ENCODE measurements at places on chromosomes 2 and 18.

GRCh38 chr2:56326346-56326741 is 142.6 kb downstream of the CCDC85A start:
- DNase-seq, result no peak

- DNase-seq, result no peak
These were observed 299.2 kb upstream of the RBMS1 start for GRCh38 chr2:160792837-160793236.

DNA sequence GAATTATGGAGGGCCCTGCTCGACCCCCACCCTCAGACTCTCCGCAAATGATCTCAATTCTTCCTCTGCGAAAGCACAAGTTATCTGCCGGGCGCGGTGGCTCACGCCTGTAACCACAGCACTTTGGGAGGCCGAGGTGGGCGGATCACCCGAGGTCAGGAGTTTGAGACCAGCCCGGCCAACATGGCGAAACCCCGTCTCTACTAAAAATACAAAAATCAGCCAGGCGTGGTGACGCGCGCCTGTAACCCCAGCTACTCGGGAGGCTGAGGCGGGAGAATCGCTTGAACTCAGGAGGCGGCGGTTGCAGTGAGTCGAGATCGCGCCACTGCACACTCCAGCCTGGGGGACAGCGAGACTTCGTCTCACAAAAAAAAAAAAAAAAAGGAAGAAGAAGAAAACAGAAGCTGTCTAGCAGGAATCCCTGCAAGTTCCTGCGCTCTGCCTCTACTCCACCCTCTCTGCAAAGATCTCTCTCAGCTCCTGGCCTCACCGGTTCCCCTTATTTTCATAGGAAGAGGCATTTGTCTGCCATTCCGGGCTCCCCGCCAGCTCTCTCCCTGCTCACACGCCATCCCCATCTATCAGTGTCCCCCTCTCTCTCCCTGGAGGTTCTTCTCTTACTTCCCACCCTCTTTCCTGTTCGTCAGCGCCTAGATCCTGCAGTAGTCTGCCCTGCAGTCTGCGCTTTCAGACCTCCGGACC is 13.5 kb upstream of the COLEC12 start:
- no peak for DNase-seq

- no peak for DNase-seq
These were observed 67.2 kb downstream of the POLR1A start for GRCh38 chr2:86038291-86039081.

DNA sequence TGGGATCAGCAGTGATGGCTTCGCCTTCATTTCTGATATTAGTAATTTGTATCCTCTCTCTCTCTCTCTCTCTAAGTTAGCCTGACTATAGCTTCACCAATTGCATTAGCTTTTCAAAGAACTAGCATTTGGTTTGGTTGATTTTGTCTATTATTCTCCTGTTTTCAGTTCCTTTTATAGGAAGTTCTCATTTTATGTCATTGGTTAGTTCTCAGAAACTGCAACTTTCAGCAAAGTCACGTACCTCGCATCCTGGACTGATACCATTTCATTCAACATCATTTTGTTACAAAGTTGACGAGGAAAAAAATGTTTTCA is 450.8 kb downstream of the EIPR1 start:
- DNase-seq, result no peak

- DNase-seq, result no peak
These were observed 174.2 kb upstream of the OSR1 start for GRCh38 chr2:19532547-19533196.

- no peak for DNase-seq
These were observed 25.7 kb downstream of the SULT1C4 start for GRCh38 chr2:108403494-108403893.

DNA sequence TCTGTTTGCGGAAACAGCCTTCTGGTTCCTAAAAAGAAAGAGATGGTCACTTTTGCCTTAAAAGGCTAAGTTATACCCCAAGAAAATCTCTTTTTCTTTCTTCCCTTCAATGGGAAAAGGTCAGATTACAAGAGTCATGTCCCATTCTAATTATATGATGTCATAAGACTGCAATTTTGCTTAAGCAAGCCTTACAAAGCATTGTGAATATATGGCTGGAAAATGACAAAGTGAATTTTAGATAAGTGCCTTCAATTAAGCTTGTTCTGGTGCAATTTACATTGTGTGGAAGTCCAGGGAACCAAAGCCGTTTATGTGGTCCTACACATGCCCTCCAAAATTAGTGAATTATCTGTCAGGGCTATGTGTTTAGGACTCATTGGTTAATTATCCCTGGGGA is 7.6 kb upstream of the BMP10 start:
- DNase-seq, result no peak

- DNase-seq, result no peak
These were observed 17.7 kb upstream of the IGFBP2 start for GRCh38 chr2:216615298-216616082.

- no peak for DNase-seq
These were observed 58.4 kb upstream of the GALR1 start for GRCh38 chr18:77191071-77191751.

Measured in germinal center (tissue), 1 donor.